DMS 273 treated with DMSO at 0.1 percent for 48 hours (cell line): ENCODE measurements at places on chromosomes 4 and X.

DNA sequence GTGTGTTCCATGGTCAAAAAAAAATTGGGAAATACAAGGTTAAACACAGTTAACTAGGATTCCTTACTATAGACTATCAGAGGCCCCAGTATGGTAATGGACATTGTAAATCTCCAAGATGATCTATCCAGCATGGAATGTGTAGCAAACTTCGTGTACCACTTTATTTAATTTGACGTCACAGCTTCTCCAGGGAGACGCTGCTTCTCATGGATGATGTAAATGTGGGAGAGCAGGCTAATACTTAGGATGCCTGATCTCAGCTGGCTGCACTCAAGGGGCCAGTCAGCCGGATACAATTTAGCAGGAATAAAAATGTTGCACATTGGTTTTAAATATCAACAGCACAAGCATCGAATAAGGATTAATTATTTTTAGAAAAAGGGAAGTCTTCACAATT, 111.7 kb upstream of the HPF1 start:
- DNase-seq = no peak

DNA sequence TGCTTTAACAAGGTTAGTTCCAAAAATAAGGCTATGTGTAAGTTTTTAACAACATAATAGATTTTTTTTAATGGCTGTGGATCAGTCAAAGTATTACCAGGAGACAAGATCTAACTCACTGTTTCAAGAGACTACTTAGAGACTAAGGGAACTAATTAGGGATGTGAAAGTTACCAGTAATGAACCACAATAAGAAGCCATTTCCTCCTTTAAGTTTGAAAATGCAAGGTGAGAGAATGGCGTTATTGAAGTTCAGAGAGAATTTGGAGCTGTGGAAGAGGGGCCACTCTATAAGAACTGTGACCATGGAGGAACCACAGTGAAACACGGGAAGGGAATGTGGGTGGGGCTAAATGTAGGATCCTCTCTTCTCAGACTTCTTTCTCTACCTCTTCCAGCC, 624.2 kb downstream of the GLUD2 start:
- no peak for DNase-seq

GRCh38 chrX:119738742-119739141, 19.6 kb upstream of the SOWAHD start:
- no peak for DNase-seq

- DNase-seq = no peak
Measured at GRCh38 chrX:9464435-9465371, at the start of gene TBL1X. Gene TBL1X (plus strand): TSS chrX:9465058. CDS start chrX:9653587, 188,529 bp downstream.

DNA sequence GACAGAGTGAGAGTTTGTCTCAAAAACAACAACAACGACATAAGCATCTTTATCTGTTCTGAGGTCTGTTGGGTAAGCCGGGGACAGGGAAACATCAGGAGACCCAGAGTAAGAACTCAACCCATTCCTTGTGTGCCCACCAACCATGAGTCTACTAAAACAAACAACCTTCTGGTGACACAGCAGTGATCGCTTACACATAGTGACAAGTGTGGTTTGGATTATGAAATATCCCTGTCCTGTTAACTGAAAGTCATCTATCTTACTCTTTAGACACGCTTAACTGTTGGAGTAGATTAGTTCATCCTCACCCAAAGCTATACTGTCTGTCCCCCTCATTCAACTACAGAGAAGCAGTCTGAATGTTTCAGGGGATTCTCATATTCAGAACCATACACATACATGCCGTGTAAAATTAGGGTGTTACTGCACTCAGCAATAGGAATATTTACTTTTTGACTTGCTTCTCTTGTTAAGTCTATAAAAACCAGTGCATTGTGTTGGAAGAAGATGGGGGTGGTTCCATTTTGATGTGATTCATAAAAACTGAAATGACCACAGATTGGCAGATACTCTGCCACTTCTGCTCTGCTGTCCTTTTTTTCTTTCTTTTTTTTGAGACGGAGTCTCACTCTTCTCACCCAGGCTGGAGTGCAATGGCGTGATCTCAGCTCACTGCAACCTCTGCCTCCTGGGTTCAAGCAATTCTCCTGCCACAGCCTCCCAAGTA, 27.4 kb downstream of the PHKA2 start:
- no peak for DNase-seq

GRCh38 chr4:140113653-140114052, 40.3 kb downstream of the MAML3 start:
- no peak for DNase-seq

- DNase-seq = no peak
Measured at GRCh38 chr4:54067166-54067565, 2.8 kb upstream of the CHIC2 start.

DNA sequence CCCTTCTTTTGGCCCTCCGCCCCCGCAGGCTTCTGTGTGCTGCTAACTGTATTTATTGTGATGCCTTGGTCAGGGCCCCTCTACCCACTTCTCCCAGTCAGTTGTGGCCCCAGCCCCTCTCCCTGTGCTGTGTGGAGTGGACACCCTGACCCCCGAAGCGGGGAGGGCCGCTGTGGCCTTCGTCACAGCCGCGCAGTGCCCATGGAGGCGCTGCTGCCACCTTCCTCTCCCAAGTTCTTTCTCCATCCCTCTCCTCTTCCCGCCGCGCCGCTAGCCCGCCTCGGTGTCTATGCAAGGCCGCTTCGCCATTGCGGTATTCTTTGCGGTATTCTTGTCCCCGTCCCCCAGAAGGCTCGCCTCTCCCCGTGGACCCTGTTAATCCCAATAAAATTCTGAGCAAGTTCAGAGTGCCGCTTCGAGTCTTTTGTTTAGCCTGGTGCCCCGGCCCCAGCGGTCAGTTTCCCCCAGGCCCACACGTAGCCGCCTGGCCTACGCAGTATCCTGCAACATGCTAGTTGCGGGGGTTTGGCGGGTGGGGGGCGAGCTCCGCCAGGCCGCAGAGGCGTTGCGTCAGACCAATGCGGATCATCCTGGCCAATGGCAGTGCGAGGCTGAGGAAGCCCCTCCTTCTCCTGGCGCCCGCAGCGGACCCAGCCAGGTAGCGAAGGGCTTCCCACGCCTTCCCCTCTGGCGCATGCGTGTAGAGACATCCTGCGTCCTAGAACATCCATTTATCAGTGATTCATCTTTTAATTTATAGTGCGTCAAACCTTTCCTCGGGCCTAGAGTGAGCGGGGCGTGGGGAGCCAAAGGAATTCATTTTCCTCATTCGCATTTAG, 5.6 kb upstream of the KANTR start:
- DNase-seq = no peak

DNA sequence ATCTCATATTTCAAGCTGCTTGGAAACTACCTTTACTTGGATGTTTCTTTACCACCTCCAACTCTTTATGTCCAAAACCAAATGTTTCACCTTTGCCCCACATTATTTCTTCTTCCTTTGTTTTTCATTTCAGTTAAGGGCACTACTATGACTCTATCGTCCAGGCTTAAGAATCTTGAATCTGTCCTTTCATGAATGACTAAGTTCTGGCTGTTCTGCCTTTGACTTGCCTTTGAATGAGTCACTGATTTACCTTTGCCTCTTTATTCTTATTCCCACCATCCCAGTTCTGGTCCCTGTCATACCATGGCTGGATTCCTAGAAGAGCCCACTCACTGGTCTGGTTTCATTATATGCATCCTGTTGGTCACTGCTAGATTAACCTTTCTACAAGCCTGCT, 30.6 kb upstream of the PLAC1 start:
- DNase-seq = no peak

GRCh38 chr4:8709729-8710360, 117.3 kb downstream of the CPZ start:
- no peak for DNase-seq

GRCh38 chr4:39620551-39621313, 17.9 kb downstream of the SMIM14 start:
- DNase-seq = no peak

- no peak for DNase-seq
Measured at GRCh38 chrX:118495958-118496762, 545 bp downstream of the DOCK11 start.

DNA sequence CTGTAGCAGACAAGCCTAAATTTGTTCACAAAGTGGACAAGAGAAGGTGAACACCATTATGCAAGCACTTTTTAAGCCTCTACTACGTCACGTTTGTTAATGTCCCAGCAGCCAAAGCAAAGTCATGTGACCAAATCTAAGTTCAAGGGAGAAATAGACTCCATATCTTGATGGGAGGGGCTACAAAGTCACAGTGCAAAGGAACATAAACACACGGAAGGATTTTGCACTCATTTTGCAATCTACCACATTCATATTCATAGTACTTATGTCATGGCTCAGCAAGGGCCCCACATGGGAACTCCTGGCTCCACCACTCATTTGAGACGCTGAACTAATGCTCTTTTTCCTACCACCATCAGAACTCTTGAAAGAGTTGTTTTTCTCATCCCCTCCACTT, 139.0 kb upstream of the JADE1 start:
- DNase-seq = no peak
